ENCODE measurements at places on chromosomes 4 and X. TPM values are rescaled to one million over a fixed set of nuclear protein-coding genes. Genes with fewer than 3 reads are reported as not detected.
A peak's percentile ranks its signal among the peaks of the same experiment; 100 is the strongest.

FAM236D gene
- not detected for total RNA-seq

DNA sequence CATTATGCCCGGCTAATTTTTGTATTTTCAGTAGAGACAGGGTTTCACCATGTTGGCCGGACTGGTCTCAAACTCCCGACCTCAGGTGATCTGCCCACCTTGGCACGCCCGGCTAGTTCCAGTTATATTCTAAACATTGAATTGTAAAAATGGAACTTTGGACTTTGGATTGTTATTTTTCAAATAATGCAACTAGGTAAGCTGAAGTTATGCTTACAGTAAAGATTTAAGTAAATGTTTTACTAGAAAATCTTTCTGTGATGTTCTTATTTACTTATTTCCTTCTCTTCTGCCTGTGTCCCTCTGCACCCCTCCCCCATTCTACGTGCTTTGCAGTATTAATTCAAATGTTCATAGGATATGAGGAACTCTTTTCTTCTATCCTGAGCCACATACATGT, 26.1 kb downstream of the GK start:
- no peak for DNase-seq

GRCh38 chr4:33837043-33837838, 2407.1 kb downstream of the ARAP2 start:
- no peak for DNase-seq

FAM114A1 gene
- total RNA-seq, result 38.6 TPM

GRCh38 chr4:140249351-140249750, 95.4 kb upstream of the MAML3 start:
- DNase-seq, result peak; percentile 20

- DNase-seq, result no peak
Observed at GRCh38 chrX:133333154-133333750, 82.0 kb downstream of the GPC4 start.

- DNase-seq, result no peak
Observed at GRCh38 chr4:24114919-24115500, 225.2 kb upstream of the PPARGC1A start.

PAGE4 gene
- 0.43 TPM for total RNA-seq

DNA sequence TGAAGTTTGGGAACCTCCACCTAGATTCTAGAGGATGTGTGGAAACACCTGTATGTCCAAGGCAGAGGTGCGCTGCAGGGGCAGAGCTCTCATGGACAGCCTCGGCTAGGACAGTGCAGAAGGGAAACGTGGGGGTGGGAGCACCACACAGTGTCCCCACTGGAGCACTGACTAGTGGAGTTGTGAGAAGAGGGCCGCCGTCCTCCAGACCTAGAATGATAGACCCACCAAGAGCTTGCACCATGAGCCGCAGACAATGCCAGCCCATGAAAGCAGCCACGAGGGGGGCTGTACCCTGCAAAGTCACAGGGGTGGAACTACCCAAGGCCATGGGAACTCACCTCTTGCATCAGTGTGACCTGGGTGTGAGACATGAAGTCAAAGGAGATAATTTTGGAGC, 274.5 kb upstream of the FMR1 start:
- no peak for DNase-seq

- DNase-seq, result no peak
Observed at GRCh38 chrX:73868916-73869315, 305.9 kb downstream of the CHIC1 start.

CLIC2 gene
- total RNA-seq, result 0.67 TPM

All from SK-MEL-5 (cell line).